Activated T-helper 1 cell treated with anti-CD3 and anti-CD28 coated beads, Interleukin-2, amount 50 U/mL, for 16 hours (primary cell): ENCODE measurements at places on chromosomes 13 and 19.

- no peak for DNase-seq
These were observed 460.8 kb upstream of the ARGLU1 start for GRCh38 chr13:107028751-107029150.

- DNase-seq = no peak
These were observed 8.2 kb upstream of the BBC3 start for GRCh38 chr19:47239152-47239551.

DNA sequence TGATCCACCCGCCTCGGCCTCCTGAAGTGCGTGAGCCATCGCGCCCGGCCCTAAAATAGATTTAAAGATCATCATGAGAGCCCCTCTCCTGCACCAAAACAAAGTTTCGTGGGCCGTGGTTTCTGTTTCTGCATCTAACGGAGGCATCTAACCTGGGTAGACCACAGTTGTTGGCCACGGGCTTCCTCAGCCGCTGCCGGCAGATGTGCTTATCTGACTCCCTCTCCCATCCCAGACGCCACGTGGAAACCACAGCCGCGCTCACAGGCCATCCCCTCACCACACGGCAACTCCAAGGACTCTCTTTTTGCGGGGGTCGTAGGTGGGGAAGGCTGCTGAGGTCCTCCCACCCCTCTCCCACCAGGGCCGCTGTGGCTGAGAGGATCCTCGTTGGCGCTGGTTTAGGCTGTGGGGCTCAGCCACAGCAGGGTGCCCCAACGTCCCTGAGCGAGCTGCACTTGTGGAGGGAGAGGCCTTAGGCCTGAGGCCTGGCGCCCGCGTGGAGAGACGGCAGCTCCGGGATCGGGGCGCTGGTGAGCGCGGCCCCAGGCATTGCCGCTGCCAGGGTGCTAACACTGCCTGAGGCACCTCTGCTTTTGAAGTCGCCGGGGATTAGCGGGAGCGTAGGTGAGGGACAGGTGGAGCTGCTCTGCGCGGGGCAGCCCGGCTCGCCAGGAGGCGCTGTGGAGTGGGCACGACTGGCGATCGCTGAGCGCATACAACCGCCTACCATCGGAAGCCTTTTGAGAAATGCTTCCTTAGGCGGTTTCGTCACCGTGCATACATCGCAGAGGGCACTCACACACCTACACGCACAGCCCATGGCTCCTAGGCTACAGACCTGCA lies 8.9 kb downstream of the ZSCAN1 start:
- DNase-seq = no peak

- no peak for DNase-seq
These were observed 489.4 kb upstream of the PCDH20 start for GRCh38 chr13:61905054-61905453.

GRCh38 chr19:47094557-47095475 lies 18.8 kb downstream of the ZC3H4 start:
- no peak for DNase-seq

GRCh38 chr13:68872338-68872737 lies 1235.3 kb upstream of the ATXN8OS start:
- no peak for DNase-seq

GRCh38 chr19:15120135-15121026 lies 13.2 kb downstream of the SYDE1 start:
- DNase-seq = no peak

GRCh38 chr19:47036097-47036651 lies 12.2 kb downstream of the TMEM160 start:
- DNase-seq = no peak

GRCh38 chr19:29667901-29668341 lies 2.7 kb downstream of the PLEKHF1 start:
- peak; percentile 30 for DNase-seq

DNA sequence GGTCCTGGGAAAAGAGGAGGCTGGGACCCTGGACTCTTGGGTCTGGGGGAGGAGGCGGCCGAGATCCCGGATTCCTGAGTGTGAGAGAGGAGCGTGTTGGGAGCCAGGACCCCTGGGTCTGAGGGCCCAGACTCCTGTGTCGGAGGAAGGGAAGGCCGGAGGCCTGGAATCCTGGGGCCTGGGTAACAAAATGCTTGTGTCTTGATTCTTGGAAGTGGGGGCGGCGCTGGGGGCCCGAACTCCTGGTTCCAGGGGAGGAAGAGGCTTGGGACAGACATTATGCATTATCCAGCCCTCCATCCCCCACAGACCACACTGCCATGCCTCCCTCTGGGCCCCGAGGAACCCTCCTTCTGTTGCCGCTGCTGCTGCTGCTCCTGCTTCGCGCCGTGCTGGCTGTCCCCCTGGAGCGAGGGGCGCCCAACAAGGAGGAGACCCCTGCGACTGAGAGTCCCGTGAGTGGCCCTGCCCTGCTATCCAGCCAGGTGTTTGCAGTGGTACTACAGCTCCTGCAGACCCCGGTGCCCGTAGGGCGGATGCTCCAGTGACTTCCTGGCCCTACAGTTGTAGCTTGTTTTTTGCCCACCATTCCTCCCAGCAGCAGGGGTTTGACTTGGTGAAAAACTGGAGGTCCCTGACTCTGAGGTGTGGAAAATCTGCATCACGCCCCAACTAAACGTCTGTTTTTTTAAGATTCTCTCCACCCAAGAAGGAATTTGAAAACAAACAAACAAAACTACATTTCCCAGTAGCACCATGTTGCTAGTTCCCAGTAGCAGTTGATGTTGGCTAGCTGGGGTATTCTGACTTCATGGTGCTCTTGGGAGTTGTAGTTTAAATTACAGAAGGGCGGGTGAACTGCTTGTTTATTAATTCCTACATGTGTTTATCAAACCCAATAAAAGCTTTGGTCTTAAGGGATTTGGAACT lies 630 bp downstream of the NUCB1 start:
- no peak for DNase-seq

DNA sequence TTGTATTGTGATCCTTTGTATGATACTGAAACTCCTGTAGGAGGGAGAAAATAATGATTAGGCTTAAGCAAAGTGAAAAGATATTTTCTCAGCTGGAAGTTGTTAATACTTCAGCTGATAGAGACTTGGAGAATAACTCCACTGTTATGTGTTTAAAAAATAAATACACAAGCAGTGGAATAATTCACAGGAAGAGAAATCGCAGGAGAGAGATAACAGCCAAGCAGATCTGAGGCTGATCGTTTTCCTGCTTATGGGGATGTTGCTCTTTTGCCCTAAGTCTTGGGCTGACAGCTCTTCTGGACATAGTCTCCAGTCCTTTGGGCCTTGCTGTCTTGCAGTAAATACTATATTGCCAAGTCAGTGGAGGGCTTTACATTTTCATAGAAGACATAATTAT lies 93.3 kb downstream of the OLFM4 start:
- no peak for DNase-seq

- no peak for DNase-seq
These were observed 7.5 kb downstream of the ARL11 start for GRCh38 chr13:49635599-49636433.

DNA sequence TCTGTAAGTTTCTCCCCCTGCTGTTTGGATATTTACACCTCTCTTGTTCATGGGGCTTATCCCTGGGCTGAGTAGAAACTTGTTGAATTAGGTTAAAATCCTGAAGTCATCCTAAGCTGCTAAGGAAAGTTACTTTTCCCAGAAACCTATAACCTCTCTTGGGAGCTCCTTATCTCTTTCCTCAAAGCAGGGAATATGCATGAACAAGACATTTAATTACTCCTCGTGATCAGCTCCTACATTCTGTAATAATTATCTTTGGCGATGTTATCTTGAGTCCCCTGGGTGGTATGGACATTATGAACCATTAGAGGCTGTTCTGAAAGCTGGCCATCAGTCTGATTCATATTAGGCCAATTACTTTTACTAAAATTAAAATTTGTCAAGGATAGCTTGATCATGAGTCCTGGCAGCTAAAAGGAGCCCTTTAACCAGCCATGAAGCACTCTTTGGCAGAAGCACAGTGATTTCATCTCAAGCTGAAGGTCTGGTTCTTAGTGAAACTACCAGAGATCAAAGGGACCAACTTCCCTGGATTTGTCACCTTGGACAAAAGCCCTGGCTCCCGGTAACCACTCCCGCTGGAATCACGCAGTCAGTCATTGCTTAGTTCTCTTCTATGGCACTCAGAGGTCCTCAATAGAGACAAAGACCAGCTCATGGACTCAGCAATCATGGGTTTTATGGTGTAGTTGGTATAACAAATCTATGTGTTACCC lies 811.8 kb downstream of the UQCRFS1 start:
- DNase-seq = no peak

- DNase-seq = no peak
These were observed 8.8 kb upstream of the BBC3 start for GRCh38 chr19:47239610-47240296.

- DNase-seq = no peak
These were observed 127.1 kb upstream of the SPACA7 start for GRCh38 chr13:112248862-112249592.

- no peak for DNase-seq
These were observed 254.5 kb downstream of the SLITRK6 start for GRCh38 chr13:85544756-85545155.

DNA sequence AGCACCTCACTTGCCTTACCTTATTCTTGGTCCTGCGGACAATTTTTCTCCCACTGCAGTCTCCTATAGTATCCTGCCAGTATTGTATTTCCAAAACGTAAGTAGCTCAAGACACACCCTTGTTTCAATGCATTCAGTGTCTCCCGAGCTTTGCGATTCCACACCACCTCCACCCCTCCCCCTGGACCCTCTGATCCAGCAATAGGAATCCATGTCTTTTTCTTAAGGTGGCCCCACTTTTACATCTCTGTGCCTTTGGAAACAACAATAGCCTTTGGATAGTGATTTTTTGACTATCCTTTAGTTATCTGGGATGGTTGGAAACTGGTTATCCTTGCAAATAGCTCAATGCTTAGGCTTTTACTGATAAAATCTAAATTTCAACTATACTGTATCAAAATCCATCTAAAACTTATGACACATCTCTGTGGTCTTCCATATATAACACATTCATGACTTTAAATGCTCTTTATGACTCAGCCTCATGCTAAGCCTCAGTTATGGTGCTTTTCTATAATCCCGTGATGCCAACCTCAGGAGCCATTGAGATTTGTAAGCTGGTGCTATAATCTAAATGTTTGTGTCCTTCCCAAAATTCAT lies 27.1 kb downstream of the FAM216B start:
- no peak for DNase-seq

- no peak for DNase-seq
These were observed 2.8 kb downstream of the SOHLH2 start for GRCh38 chr13:36211567-36211966.

- no peak for DNase-seq
These were observed 3.8 kb downstream of the ZNF784 start for GRCh38 chr19:55620410-55621204.

DNA sequence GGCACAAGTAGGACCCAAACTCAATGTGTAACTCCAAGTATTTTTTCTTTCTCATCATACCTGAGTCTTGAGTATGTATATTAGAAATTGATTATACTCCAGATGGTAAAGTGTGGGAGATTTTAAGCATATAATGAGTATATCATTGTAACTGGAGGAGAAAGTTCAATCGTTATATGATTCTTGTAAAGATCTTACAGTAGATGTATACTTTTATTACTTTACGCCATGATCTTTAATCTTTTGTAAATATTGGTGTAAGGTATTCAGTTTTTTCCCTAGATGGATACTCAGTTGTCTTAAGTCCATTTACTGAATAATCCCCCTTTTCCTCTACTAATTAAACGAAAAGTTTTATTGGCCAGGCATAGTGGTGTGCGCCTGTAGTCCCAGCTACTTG lies 25.2 kb downstream of the PAN3 start:
- no peak for DNase-seq

DNA sequence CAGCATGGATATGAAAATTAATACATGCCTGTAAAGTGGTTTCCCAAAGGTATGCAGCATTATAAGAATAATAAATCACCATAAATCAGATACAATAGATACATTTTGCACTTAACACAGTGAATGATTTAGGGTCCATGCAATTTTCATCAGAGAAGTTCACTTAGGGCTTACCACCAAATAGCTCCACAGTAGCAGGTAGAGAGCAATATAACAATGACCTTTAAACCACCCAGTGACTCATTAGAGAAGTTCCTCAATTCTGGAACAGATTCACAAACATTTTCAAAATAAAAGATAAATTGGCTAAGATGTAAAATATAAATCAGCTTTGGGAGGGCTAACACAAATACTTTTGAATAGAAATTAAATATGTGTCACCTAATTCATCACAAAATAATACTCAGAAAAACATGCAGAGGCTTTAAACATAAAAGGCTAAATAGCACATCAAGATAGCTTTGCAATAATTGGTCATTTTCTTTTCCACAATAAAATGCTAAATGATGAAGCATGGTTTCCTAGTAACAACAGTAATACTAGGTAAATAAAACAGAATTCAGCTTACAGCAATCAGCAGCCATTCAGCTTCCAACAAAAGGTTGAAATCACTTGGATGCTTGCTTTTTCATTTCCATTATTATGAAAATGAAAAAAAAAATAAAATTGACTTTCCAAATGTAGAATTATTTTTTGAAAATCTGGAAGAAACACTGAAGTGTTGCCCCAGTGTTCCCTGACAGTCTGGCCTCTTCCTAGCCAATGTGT lies 84.3 kb upstream of the NBEA start:
- no peak for DNase-seq

DNA sequence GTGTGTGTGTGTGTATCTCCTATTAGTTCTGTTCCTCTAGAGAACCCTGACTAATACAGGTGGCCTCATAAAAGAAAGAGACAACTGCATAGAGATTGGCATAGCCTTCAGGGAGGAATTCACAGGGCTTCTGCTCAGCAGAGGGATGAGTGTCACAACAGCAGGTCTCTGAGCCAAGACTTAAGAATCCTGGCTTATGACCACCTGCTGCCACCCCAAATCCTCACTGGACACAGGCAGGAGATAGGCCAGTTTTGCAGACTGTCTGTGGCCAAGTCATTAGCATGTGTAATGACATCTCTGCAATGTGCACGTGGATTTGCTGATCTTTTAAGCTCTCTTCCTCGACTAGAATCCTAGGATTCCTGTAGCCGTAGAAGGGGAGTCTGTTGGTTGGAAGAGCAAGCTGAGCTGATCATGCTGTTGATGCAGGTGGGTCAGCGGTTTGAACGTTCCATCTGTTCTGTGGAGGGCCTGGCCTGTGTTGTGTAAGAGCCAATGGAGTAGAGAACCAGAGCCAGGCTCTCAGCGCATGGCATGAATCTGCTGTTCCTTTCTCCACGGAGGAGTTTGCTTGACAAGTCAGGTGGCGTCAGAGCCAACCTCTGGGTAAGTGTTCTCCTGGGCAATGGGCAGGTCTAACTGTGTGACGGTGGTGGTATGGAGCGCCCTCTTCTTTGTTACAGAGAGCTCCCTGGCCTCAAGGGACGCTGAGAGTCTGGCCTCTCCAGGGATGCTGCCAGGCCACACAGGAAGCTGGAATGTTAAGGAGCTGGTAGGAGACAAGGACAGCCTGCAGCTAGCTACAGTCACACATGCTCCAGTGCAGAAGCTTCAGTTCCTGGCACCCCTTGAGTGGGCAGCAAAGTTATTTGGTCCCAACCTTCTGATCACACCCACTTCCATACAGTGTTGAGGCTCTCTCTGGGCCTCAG lies 503.1 kb downstream of the FOXO1 start:
- DNase-seq = no peak

GRCh38 chr19:10921910-10922637 lies 6.4 kb downstream of the YIPF2 start:
- no peak for DNase-seq
